ENCODE measurements at places on chromosomes 4 and X. TPM values are rescaled to one million over a fixed set of nuclear protein-coding genes. Genes with fewer than 3 reads are reported as not detected.

DNA sequence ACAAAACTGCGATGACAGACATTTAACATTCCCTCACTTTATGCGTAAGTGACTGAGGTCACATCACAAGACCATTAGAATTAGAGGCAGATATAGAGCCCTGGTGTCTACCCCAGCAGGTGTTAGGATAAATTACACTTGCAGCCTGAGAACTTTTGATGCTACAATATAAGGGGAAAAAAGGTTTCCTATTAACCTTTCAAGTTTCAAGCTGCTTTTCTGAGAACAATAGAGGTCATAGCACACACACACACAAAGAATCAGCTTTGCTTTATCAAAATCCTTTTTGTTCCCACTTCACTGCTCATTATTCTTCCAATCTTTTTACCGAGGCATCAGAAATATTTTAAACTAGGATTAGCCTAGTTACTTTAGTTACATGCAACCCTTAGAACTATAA is 119.8 kb downstream of the COL25A1 start:
- DNase-seq = no peak

GRCh38 chrX:114999906-115000305 is 17.5 kb downstream of the IL13RA2 start:
- DNase-seq = no peak

DNA sequence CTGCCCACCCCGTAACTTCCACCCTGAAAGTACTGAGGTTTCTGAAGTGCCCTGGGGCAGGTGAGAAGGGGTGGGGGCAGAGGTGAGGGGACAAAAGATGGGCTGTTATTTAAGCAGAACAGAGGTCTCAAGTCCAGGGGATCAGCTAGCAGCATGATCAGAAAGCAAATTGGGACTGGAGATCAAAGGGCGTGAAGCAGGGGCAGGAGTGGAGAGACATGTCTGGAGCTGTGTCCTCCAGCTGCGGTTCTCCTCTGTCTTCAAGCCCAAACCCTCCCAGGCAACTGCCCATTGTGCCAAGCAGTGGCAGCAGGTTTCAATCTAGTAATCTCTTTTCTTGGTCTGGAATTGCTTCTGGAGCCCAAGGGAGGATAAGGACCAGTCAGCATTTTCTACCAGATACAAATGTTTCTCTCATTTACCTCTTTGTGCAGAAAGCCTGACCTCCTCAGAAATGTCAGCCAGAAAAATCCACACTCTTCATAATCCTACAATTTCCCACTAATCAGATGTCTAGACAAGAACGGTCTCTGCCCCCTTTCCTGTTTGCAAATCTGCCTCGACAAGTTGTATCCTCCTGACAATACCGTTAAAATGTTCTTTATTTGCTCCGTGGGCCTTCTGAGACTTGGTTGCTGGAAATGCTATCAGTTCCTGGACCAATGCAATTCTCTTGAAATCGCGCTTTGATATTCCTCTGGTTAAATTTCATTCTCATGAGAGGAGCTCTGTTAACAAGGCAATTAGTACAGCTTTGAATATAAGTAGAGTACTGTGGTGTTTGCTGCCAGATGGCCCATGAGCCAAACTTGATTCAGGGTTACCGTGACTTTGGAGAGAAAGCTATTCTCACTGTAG is 23.2 kb upstream of the RASL11B start:
- DNase-seq = no peak

The GLRB gene
- total RNA-seq = 3.0 TPM

The SGMS2 gene
- 144 TPM for total RNA-seq

Data from fibroblast of the aortic adventitia (primary cell).